Activated CD8-positive, alpha-beta memory T cell treated with anti-CD3 and anti-CD28 coated beads, Interleukin-2, amount 10 ng/mL, durations not matched to agents 7 days and 5 days (primary cell): ENCODE measurements at places on chromosomes 2 and 18. TPM values are rescaled to one million over a fixed set of nuclear protein-coding genes. Genes with fewer than 3 reads are reported as not detected.

GRCh38 chr2:221195829-221196228, 376.3 kb downstream of the EPHA4 start:
- DNase-seq = no peak

GRCh38 chr2:168683996-168684395, 118.4 kb upstream of the NOSTRIN start:
- no peak for DNase-seq

GRCh38 chr2:20629581-20630171, 21.2 kb downstream of the HS1BP3 start:
- DNase-seq = no peak

DNA sequence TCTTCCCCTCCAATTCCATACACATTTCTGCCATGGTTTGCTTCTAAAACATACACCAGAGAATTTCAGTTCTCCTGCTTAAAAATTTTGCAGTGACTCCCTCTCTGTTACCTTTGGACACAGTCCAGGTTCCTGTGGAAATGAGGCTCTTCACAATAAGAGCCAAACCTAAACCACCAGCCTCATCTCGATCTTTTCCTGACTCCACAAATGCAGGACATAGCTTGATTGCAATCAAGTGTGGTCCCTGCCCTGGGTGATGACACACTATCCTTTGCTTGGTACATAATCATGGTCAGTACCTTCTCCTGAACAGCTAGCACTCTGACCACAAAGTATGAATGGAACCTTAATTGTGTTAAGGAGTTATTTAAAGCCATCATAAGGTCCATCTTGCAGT, 134.9 kb upstream of the CHAC2 start:
- DNase-seq = no peak

DNA sequence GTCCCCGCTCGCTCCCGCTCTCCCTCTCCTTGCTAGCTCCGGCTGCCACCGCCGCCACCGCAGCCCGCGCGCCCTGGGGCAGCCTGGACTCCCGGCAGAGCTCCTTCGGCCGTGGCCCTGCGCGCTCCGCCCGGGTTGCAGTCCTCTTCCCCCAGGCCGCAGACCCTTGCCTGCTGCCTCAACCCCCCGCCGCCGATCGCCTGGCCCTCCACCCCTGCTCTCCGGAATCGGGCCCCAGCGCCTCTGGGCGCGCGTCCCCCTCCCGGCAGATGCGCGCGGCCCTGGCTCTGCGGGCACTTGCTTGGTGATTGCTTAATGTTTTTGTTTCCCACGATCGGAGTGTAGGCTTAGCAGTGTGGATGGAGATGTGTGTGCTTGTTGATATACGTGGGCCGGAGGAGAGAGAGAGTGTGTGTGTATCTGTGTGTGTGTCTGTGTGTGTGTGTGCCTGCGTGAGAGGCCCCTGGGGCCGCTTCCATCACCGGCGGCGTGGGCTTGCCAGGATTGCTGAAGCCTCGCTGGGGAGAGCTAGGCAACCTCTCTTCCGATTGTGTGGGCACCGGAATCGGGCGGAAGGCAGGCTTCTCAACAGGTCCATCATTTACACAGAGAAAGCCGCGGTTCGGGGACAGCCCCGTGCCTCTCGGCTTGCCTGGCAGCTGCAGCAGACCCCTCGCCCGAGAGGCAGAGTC, 877 bp downstream of the INHBB start:
- no peak for DNase-seq

The C2orf74 gene
- 7.8 TPM for total RNA-seq

DNA sequence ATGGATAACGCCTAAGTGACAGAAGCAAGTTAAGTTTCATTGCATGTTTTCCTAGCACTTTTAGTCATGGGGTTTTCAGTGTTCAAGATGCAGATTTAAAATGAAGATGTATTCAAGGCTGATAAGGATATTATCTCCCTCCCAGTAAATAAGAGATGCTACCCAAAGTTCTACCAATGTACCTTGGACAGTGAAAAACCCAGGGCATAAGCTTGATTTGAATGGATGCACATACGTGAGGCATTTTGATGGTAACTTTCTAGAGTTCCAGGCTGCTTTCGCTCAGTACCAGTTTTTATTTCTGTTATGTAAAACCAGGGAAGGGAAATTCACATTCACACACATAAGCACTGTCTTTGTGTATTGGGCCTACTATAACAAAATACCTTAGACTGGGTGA, 90.3 kb downstream of the STK39 start:
- no peak for DNase-seq

GRCh38 chr2:42953216-42953615, 160.8 kb upstream of the HAAO start:
- no peak for DNase-seq

The ESCO1 gene
- 19.2 TPM for total RNA-seq
